Brain pericyte (primary cell): ENCODE measurements at places on chromosomes 11 and 22.
A peak's percentile ranks its signal among the peaks of the same experiment; 100 is the strongest.

- DNase-seq: peak; percentile 32
Measured at GRCh38 chr11:99952816-99953215, 734.3 kb upstream of the ARHGAP42 start.

GRCh38 chr11:79100093-79100910 lies 340.5 kb downstream of the TENM4 start:
- DNase-seq: no peak

- DNase-seq: no peak
Measured at GRCh38 chr11:134711588-134711987, 299.5 kb upstream of the B3GAT1 start.

DNA sequence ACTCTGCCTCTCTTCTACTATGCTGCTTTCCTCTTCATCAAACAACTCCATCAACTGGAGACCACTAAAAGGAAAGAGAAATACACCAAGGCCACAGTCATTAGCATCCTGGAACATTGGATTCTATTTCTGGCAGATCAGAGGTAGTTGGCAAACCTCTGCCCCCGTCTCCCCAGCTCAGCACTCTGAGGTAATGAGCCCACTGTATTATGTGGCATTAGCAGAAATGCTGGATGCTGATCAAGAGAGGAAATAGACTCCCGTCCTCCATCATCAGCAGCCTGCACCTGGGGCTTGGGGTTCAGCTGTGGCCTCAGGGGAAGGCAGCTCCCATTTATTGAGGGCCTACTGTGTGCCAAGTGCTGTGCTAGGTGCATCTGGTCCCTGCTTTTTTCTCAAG lies 9.0 kb upstream of the RASD2 start:
- DNase-seq: no peak

- DNase-seq: no peak
Measured at GRCh38 chr11:94150056-94150455, 21.4 kb downstream of the PANX1 start.

- no peak for DNase-seq
Measured at GRCh38 chr11:85663080-85663752, 1.7 kb downstream of the CREBZF start.

- DNase-seq: no peak
Measured at GRCh38 chr22:22849640-22850610, 37.7 kb upstream of the IGLL5 start.

DNA sequence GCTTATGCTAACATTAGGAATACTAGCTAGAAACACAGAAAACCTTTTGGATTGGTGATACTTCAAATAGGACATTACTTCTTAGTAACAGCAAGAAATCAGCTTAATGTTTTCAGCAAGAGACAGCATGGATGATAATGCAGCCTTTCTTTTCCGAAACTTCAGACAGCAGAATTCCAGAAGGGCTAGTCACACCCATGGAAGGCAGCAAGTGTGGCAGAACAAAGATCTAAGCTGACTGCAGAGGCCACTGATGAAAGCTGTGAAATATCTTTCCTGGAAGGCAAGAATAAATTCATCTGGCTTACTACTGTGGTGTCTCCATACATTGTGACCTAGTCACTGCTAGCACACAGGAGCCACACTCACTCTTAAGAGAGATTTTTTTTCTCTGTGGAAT lies 100.3 kb downstream of the CCDC83 start:
- DNase-seq: no peak

DNA sequence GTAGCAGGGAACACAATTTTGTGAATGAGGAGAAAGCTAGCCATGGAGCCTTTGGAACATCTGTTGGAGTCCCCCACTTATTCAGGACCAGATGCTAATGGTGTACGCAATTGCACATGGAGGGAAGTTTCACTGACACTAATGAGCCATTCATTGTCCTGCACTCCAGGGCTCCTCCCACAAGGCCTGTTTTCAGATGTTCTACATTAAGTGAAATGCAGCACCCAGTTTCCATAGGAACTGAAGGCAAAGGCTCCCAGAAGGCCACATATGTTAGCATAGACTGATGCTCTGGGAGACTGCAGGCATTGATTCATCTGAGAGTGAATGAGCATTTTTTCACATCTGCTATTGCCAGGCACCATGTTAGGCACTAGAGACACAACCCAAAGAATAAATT lies 399.5 kb downstream of the ETS1 start:
- no peak for DNase-seq

DNA sequence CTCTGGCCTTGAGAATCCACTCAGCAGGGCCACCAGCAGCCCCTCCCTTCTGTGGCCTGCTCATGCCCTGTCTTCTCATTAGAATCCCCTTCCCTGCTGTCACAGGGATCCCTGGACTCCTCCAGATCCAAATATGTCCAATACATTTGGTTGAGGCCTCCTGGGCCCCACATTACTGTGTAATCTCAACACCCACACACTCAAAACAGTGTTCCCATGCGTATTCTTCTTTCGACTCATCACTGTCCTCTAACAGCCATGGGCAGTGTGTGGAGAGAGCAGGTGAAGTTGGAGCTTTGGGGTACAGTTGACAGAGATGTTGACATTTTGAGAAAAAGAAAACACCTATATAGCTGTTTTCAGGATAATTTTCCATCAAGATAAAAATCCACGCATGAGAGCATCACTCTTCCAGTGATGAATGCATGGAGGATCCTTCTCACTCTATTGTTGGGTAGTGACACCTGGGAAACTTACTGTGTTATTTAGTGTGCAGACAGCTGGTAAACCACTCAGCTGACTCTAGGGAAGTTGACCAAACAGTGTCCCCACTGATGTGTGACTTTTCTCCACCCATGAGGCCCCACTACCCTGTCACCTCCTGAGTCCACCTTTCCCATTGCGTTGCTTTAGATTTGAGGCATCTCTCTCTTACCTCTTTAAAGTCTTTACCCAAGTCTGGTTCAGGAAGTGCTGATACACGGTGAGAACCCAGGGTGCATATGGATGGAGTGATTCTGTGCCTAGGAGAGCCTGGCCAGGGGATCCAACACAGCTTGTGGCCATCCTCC lies 28.7 kb upstream of the VPREB1 start:
- no peak for DNase-seq
